ENCODE measurements at places on chromosomes 5 and 9.

DNA sequence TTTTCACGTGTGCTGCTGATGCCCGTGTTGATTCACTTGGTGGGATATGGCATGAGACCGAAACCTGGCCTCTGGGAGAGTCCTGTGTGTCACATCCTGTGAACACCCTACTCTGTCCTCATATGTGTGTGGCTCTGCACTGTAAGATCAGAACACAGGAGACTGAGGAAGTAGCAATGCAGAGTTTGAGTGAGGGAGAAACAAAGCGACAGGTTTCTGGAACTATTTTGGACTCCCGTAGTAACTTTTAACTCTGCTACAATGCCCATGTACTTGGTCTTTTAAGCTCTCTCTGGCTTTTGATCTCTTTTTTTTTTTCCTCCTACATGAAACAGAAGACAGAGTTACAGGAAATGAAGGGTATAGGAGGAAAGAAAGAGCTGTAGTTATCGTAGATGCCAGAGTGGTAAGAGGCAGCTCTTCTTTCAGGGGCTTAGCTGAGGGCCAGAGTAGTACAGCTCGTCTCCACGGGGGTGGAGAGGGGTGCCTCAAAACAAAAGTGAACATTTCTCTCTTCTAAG lies 26.6 kb downstream of the GRAMD2B start:
- DNase-seq: no peak

DNA sequence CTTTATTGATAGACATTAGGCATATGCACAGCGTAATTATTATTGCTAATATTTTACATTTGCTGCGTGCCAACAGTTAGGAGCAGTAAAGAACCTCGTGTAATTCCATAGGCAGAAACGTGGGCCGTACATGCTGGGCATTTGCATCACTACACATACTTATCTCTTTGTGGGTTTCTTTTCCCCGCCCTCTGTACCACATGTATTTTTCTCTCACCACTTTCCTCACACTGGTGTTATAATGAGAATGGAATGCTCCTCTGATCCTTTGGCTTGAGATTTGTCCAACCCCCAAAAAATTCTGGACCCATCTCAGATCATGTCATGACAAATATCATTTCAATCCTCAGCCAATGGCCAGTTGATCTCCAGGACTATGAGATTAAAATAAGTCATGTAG lies 1952.6 kb upstream of the WWC1 start:
- DNase-seq: no peak

GRCh38 chr9:107566611-107567061 lies 77.1 kb upstream of the KLF4 start:
- DNase-seq: no peak

GRCh38 chr5:67246108-67246507 lies 49.5 kb upstream of the CD180 start:
- DNase-seq: no peak

- no peak for DNase-seq
Measured at GRCh38 chr9:18973348-18973747, 59.7 kb downstream of the SAXO1 start.

DNA sequence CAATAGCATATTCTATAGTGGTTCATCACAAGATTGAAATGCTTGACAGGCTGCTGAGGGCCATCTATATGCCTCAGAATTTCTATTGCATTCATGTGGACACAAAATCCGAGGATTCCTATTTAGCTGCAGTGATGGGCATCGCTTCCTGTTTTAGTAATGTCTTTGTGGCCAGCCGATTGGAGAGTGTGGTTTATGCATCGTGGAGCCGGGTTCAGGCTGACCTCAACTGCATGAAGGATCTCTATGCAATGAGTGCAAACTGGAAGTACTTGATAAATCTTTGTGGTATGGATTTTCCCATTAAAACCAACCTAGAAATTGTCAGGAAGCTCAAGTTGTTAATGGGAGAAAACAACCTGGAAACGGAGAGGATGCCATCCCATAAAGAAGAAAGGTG lies 43.8 kb downstream of the GCNT1 start:
- DNase-seq: no peak

DNA sequence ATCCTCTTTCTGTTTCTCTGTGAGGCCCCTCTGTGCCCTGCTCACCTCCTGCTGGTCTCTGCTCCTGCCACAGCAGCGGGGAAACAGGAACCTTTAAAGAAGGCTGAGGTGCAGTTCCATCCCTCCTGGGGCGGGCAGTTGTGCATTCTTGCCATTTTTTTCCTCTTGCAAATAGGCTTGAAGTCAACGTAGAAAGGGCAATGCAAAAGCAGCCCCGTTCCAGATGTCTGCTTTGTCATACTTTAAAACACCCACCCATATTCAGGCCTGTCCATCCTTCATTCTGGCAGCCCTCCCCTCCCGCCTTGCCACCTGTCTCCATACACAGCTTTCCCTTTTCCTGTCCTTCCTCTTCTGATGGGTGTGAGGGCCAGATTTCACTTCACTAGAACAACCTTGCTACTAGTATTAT lies 65.4 kb upstream of the KLF9 start:
- DNase-seq: no peak

- no peak for DNase-seq
Measured at GRCh38 chr5:99331061-99331460, 402.3 kb upstream of the CHD1 start.

DNA sequence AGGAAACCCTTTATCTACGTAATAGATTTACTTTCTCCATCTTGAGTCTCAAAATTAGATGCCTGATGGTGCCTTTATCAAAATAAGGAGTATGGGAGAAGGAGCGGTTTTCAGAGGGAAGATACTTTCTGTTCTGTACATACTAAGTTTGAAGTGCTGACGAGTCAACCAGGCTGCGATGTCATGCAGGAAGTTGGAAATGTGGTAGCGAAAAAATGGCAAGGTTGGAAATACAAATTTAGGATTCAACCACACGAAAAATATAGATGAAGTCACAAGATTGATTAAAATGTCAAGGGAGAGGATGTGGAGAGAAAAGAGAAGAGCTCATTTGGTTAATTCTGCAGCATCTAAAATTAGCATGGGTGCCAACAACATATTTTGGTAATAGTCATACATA lies 129.5 kb downstream of the FOXD1 start:
- DNase-seq: no peak

- no peak for DNase-seq
Measured at GRCh38 chr9:126611193-126611591, 2.5 kb upstream of the LMX1B start.

DNA sequence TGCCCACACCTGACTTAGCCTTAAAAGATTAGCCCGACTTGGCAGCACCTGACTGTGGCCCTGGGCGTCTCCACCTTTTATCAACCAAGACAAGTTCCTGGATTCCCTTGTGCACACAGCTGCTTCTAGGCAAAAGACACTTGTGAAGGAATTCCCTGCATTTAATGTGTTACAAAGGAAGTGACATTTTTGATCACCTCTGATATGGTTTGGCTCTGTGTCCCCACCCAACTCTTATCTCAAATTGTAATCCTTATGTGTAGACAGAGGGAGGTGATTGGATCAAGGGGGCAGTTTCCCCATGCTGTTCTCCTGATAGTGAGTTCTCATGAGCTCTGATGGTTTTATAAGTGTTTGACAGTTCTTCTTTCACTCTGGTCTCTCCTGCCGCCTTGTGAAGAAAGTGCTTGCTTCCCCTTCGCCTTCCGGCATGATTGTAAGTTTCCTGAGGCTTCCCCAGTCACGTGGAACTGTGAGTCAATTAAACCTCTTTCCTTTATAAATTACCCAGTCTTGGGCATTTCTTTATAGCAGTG lies 2.6 kb upstream of the CPEB4 start:
- no peak for DNase-seq

DNA sequence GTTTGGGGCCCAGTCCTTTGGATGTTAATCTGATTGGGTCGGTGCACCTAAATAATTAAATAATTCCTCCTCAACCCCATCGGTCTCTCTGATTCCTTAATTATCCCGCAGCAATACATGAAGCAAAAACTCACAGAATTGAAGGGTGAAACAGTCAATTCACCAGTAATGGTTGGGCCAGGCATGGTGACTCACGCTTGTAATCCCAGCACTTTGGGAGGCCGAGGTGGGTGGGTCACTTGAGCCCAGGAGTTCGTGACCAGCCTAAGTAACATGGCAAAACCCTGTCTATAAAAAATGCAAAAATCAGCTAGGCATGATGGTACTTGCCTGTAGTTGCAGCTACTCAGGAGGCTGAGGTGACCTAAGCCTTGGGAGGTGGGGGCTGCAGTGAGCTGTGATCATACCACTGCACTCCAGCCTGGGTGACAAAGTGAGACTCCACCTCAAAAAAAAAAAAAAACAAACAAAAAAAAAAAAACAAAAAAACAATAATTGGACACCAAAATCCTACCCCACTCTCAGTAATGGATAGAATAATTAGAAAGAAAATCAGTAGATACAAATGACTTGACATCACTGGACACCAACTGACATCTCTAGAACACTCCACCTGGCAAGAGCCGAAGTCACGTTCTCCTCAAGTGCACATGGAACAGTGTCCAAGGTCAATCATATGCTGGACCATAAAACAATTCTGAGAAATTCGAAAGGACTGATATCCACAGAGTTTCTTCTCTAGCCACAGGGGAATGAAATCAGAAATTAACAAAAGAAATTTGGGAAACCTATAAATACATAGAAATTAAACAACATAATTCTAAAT lies 5.3 kb downstream of the ABO start:
- no peak for DNase-seq

- DNase-seq: no peak
Measured at GRCh38 chr9:127767909-127768331, 10.5 kb downstream of the SH2D3C start.

DNA sequence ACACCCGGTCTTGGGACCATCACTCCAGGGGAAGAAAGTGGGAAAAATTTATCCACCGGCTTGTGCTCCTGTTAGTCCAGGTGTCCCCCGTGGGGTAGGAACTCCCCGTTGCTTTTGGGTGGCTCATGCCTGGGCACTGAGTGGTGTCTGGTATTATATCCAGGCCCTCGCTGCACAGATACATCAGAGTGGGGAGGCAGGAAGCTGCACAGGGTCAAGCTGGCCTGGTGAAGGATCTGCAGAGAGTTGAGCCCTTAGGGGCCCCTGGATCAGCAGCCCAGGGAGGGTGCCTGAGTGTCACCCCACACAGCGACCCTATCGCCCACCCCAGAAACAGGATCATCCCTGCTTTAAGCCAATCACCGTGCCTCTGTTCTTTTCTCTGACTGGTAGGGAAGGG lies 24.4 kb upstream of the COL5A1 start:
- no peak for DNase-seq

- no peak for DNase-seq
Measured at GRCh38 chr5:56270058-56270457, 36.9 kb upstream of the ANKRD55 start.

GRCh38 chr5:54133917-54134316 lies 176.5 kb downstream of the ARL15 start:
- DNase-seq: no peak

- DNase-seq: no peak
Measured at GRCh38 chr5:72210888-72211678, 103.8 kb downstream of the MAP1B start.

- DNase-seq: no peak
Measured at GRCh38 chr9:135096408-135096895, 9.0 kb downstream of the OLFM1 start.

DNA sequence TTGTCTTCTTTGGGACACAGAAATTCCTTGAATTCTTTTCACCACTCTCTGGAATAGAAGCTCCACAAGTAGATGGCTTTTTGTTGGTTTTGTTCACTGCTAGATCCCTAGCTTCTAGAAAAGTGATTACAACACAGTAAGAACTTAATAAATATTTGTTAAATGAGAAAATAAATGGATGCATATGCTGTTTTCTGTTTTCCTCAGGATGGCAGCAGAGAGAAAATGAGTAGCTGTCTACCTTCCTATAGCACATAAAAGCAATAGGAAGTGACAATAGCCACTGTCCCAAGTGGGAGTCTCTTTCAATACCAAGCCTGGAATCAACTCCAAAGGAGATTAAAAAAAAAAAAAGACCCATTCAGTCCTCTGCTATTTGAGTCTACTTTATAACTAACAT lies 100.6 kb upstream of the NREP start:
- no peak for DNase-seq

DNA sequence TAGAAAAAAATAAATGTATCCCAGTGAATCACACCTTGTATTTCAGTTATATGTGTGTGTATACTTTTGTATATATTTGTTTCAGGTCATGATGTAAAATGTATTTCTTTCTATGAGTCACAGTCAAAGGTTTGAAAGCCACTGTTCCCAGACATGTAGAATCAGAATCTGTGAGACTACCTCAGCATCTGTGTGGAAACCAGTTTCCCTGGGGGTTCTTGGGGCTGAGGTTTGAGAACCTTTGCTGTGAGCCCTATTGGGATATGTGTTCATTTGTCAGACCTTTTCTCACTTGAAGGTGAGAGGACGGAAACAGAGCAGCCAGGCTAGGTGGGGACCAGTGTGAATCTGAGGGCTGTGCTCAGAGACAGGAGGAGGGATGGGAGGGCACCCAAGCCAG lies 78.7 kb upstream of the SAP30L start:
- DNase-seq: no peak

- DNase-seq: no peak
Measured at GRCh38 chr9:36893911-36894310, 140.2 kb downstream of the PAX5 start.

GRCh38 chr5:757346-757930 lies 27.1 kb downstream of the ZDHHC11B start:
- no peak for DNase-seq

- no peak for DNase-seq
Measured at GRCh38 chr9:132071847-132072507, 7.7 kb downstream of the MED27 start.

DNA sequence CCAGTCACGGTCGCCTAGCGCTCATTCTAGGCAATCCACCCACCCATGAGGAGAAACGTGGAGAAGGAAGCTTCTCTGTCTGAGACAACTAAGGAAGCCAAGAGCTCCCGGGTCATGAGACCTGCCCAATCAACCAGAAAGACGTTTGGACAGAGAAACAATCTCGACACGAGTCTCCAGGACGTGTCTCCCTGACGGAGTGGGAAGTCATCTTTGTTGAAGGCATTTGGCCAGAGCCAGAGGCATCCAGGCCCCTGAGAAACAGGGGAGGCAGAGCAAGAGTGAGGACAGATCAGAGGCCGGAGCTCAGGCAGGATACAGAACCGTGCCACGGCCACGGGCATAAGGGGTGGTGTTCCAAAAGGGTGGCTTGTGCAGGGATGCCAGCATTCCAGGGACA lies 479.0 kb downstream of the SPATA31A7 start:
- no peak for DNase-seq

DNA sequence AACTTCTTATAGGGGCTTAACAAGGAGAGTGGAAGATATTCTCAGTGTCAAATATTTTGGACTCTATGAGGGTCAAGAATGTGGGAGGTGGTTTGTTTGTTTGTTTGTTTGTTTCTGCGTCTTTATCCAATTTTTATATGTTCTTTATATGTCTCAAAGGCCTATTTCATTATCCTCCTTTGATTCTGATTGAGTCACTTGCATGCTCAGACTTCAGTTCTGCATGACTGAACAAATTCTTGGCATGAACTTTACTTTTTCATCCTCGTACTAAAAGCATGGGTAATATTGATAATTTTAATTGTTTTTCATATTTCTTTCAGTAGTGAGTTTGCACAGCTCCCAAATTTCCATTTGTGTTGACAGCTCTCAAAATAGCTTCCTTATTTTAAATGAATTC lies 19.2 kb upstream of the ERBIN start:
- no peak for DNase-seq
